ENCODE measurements at places on chromosomes 4 and X.

DNA sequence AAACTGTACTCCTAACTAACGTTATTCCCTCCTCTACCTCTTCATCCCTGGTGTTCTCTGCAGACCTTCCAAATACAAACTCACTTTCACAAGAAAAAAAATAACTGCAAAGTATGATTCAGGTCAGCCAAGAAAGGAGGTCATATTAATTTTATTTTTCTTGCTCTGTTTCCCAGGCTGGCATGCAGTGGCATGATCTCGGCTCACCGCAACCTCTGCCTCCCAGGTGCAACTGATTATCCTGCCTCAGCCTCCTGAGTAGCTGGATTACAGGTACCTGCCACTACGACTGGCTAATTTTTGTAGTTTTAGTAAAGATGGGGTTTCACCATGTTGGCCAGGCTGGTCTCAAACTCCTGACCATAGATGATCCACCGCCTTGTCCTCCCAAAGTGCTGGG is 156.6 kb downstream of the CHIC2 start:
- DNase-seq, result no peak

DNA sequence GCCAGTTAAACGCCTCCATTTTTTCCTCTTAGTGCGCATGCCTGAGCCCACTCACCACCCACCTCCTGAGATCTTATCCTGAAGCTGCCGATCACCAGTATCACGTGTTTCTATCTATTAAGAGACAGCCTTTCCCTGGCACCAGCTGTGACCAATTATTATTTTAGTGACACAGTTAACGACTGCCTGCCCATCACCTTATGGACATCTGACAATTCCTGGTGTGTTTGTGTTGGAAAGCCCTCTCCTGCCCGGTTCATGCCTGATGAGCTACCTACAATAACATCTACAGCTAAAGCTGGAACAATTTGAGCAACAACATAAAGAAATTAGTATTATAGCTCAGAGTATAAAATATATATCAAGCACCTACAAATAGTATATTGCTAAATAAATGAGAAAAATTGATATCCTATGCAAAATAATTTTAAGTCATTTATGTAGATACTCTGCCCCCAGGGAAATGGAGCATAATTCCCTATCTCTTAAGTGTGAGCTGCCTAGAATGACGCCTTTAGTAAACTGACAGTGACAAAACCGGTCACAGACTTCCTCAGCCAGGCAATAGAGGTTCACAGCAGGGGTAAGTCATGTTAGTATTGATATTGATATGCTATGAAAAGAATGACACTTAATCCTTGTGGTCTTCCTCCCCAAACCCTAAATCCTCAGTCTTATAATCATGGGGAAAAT is 862.2 kb downstream of the TRAM1L1 start:
- no peak for DNase-seq

DNA sequence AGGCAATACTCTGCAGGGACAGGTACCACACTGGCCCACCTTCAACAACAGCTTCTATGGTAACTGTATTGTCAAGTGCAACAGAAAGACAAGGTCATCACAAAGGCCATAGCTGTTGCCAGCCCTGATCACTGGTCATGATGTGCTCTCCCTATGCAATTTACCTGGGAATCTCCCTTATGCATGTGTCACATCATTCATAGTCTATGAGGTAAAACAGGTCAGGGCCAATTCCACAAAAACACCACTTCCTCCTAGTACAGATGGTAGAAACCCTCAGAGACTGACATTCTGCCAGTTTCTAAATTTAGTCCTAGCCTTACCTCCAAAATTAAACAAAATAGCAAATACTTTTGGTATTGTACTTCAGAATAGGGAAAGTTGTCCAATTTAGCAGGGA is 132.8 kb downstream of the MGST2 start:
- DNase-seq, result no peak

DNA sequence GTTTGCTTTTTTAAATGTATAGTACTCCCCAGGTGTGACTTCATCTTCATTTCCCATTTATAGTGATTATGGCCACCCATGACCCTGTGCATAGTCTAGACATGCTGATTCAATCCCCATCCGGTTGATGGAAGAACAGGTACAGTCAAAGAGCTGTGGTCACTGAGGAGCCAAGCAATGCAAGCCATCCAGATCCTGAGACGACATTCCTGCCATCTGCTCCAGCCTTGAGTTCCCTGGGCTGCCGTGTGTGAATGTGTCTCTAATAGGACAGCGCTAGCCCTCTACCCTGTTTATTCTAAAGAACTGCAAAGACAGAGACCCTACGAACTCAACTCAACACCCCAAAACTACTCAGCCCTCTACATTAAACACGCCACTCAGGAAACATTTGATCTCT is 1.7 kb downstream of the KCNIP4 start:
- no peak for DNase-seq

- DNase-seq, result no peak
Observed at GRCh38 chr4:139522457-139522856, 33.6 kb downstream of the SETD7 start.

DNA sequence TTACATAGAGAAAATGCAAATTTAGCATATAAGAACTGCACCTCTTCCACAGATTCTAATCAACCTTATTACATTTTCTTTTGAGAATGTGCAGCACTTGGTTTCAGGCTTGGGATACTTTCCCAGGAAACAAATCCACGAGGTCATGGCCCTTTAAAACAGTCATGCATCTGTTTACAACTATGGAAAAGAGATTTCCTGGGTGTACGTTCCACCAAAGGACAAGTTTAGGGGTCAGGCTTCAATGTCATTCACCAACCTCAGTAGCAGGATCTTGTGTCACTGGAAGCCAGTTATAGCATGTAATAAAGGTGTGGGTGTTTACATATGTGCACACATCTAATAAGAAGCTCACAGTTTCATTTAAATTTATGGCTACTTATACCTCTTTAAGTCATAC is 30.7 kb downstream of the EREG start:
- DNase-seq, result no peak

GRCh38 chr4:185862340-185862739 is 50.3 kb upstream of the SORBS2 start:
- no peak for DNase-seq

GRCh38 chr4:41989994-41990364 is 351 bp upstream of the SLC30A9 start:
- DNase-seq, result no peak

GRCh38 chr4:162727232-162727631 is 439.5 kb downstream of the NAF1 start:
- DNase-seq, result no peak

GRCh38 chr4:99615170-99615820 is 40.7 kb downstream of the MTTP start:
- no peak for DNase-seq

DNA sequence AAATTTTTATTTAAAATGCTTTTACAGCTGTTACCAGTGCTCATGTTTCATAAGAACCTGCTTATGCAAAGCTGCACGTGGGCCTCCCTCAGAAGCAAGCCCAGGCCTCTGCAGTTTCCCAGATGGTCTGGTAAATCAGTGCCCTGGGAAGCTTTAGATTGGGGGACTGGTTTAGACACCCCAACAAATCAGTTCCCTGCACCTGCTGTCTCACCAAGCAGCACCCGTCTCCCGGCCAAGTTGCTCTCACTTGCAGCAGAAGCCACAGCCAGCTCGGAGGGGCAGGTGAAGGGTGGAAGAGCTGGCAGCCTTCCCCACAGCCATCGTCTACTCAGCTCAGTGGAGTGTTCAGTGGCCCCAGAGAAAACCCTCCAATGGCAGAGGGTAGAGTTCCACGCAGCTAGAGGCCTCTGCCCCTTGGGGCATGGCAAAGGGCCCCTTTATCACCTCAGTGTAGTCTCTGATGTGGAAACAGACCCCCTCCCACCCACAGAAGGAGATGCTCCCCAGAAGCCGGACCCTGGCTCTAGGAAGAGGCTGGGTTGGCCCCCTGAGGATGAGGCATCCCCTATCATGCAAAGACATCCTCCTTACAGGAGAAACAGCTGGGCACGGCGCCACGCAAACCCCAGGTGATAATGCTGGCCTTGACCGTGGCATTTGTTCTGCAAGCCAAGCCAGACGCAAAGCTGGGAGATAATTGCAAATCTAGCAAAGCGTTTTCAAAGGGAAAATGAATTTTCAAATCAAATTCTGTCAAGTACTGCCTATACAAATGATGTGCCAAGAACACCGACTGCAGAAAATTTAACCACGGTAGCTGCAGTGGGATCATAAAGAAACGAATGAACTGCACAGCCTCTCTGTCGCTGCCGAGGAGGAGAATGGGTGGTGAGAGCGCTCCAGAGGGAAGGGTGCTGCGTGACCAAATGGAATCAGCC is 51.9 kb downstream of the ZFYVE28 start:
- DNase-seq, result no peak

GRCh38 chr4:163598028-163598427 is 103.5 kb downstream of the TMA16 start:
- no peak for DNase-seq

DNA sequence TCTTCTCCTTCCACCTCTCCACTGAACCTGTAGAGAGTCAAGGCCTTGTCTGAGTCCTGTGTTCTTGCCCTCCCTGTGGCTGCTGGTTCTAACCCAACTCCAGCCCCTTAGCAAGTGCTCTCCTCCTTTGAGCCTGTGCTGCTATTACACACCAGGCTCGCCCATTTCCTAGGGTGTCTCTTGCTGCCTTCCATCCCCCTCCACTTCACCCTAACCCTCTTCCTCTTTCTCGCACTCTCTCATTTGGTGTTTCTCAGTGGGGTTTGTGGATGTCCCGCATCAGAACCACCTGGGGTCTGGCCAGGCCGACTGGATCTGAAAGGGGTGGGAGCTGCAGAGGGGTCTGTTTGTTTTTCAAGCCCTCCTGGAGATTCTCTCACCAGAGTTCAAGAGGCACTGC is 156.7 kb downstream of the SPRY1 start:
- no peak for DNase-seq

- DNase-seq, result no peak
Observed at GRCh38 chr4:75599647-75600046, 30.7 kb downstream of the CDKL2 start.

DNA sequence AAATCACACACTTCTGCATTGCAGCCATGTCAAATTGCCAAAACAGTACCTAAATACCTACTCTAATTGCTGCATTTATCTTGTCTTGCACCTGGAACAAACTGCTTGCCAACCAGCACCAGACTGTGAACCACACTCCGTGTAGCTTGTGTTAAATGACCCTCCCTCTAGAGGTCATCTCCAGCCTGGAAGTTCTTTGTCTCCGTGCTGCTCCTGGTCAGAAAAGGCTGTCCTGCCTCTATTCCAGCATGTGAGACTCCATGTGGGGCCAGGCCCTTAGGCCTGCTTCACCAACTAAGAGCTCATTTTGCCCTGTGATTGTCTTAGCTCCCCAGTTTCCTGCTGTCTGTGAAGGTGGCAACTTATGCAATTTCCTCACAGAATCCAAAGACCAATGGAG is 28.3 kb downstream of the CNGA2 start:
- DNase-seq, result no peak

GRCh38 chrX:136271300-136271699 is 20.1 kb upstream of the MAP7D3 start:
- DNase-seq, result no peak

GRCh38 chr4:17195461-17196275 is 297.2 kb upstream of the LDB2 start:
- DNase-seq, result no peak

DNA sequence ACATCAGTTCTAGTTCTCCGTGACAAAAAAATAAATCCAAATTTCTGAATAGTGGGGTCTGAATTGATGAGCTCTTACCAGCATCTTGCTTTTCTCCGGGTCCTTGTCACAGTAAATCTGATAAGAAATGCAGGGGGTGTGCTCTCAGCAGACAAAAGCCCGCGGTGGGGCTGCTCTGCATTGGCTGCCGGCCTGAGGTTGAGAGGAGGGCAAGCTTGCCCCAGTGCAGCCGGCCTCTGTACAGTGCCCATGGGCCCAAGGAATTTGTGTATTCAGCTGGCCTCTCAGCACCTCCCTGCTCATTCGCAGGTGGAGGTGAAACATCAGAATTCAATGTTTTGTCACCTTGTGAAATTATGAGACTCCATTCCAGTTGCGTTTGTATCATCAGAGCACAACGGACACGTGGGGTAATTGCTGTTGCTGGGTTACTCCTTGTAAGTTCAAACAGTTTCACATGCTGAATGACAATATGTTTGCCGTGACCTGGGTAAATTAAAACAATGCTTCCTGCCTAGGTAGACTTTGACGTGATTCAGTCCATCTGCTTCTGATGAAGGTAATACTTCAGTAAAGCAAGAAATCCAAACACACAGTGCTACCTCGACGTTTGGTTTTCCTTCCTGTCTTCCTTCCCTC is 596.4 kb downstream of the MID1IP1 start:
- DNase-seq, result no peak

DNA sequence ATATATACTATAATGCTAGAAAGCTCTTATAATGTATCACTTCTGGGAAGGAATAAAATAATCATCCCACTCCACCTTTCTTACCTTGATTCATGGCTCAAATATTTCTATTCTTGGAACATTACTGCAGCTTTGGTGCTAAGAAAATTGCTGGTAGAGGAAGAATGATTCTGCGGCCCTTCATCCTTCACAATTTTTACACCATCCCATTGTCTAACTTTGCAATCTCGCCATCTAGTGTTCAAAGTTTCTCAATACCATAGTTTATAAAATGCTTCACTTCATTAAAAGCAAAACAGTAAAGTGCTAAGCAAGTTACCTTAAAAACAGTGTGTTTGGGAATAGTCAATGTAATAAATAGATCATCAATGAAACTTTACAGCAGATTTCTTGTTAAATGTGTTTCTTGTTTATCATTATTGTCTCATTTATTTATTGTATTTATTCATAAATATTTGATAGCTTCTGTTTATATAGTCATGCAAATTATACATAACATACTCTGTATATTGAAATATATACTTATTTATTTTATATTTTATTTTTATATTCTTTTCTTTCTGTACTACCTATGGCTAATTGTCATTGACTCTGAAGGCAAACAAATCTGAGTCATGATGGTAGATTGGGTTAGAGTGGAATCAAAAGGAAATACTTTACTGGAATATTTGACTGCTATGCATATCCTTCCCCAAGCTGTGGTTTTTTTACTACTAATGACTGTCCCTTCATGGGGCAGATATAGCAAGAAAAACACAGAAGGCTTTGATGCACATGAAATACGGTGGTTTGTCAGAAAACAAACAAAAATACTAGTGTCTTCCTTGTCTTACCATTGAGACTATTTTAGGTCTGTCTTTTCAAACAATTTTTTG is 390.7 kb downstream of the MAPK10 start:
- DNase-seq, result no peak

- peak; percentile 21 for DNase-seq
Observed at GRCh38 chr4:183098019-183098722, 886 bp upstream of the WWC2 start.

DNA sequence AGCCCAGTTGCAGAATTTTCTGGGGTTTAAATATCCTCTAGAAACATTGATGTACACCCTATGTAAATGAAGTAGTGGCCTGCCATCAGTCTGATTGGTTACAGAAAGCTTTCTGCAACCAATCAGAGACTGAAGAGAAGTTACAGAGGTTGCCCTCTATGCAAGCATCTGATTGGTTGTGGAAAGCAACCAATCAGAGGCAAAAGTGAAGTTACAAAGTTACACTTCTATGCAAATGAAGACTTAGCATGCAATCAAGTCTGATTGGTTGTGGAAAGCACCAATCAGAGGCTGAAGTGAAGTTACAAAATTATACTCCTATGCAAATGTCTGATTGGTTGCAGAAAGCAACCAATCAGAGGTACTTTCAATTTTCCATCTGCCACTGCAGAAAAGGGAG is 51.9 kb upstream of the USP9X start:
- DNase-seq, result no peak

GRCh38 chr4:2948895-2949781 is 14.1 kb downstream of the NOP14 start:
- DNase-seq, result no peak
